Stomach (tissue), 19 donors: ENCODE measurements at places on chromosomes 5 and 9. TPM values are rescaled to one million over a fixed set of nuclear protein-coding genes. Genes with fewer than 3 reads are reported as not detected.

The ANKRD20A1 gene
- total RNA-seq: 2.0 TPM

The PCA3 gene
- total RNA-seq: 0.45 TPM

GRCh38 chr5:157821822-157822622 is 36.9 kb downstream of the CLINT1 start:
- no peak for DNase-seq

The CACFD1 gene
- total RNA-seq: 11.7 TPM

GRCh38 chr9:124320062-124320973 is 62.6 kb downstream of the NEK6 start:
- DNase-seq: peak; percentile 72

The BARX1 gene
- total RNA-seq: 60.3 TPM

- no peak for DNase-seq
Measured at GRCh38 chr9:98954244-98954610, 10.5 kb downstream of the COL15A1 start.

The SPATA31A3 gene
- total RNA-seq: not detected

The SLC45A2 gene
- total RNA-seq: not detected

GRCh38 chr5:157518963-157519362 is 56.6 kb downstream of the ADAM19 start:
- DNase-seq: no peak

DNA sequence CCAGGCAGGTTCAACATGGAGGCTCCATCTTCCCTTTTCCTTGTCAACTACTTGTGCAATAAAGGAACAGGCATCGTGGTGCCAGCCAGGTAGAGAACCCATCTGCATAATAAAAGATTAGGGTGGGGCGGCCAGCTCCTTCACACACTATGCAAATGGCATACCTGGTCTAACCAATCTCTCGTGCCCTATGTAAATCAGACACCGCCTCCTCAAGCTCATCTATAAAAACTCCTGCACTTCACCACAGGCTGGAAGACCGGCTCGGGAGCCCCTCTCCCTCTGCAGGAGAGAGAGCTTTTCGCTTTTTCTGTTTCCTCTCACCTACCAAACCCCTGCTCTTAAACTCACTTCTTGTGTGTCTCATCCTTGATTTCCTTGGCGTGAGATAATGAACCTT is 244.3 kb upstream of the PUM3 start:
- DNase-seq: no peak

- no peak for DNase-seq
Measured at GRCh38 chr5:137834498-137835049, 33.1 kb upstream of the MYOT start.

DNA sequence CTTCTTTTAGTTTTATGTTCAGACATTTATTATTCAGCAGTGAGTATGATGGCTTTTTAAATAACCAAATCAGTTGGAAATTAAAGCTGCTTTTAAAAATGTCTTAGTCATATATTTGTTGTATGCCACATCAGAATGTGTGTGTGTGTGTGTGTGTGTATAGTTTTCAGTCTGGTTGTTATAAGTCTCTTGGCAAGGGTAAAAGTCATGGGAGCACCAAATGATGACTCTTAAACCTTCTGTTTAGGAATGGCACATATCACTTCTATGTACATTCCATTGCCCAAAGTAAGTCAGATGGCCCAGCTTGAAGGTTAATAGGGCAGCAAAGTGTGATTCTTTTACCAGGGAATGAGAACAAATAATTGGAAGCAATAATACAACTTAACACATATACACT is 135.9 kb downstream of the RNF180 start:
- no peak for DNase-seq

The ARL10 gene
- total RNA-seq: 2.9 TPM

The ZNF608 gene
- total RNA-seq: 26.8 TPM
